Heart right ventricle (tissue), 16 donors: ENCODE measurements at places on chromosomes 5 and 9. TPM values are rescaled to one million over a fixed set of nuclear protein-coding genes. Genes with fewer than 3 reads are reported as not detected.

Gene GABRG2
- not detected for total RNA-seq

Gene SLC36A2
- total RNA-seq, result 2.8 TPM

Gene FBN2
- total RNA-seq, result 12.1 TPM

DNA sequence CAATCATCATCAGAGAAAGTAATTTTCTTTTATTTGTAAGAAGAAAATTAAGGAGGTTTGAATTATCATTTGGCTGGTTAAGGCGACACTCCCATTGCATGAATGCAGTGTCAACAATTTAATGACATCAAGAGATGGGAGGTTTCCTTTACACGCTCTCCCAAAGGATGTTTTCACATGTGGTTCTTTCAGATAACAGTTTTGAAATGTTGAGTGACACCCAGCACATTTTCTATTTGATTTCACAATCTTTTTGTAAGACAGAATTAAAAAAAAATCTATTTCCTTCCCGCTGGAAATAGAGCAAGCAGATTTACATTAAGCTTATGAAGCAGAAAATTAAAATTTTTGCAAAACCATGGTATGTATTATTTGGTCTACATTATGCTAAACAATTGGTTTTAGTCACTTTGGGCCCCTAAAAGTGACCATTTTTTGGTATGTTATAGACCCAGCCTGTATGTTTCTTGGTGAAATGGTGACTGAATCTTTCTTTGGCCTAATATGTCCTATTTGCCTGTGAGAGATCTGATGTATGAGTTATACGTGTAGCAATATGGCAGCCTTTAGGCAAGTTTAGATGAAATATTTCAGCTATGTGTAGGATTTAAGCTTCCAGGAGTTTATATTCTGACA, 18.9 kb upstream of the ANKRD55 start:
- no peak for DNase-seq

GRCh38 chr5:81145329-81145935, 87.7 kb upstream of the CKMT2 start:
- DNase-seq, result no peak

GRCh38 chr5:33772380-33772897, 119.4 kb downstream of the ADAMTS12 start:
- DNase-seq, result no peak

GRCh38 chr5:37435261-37435660, 56.1 kb downstream of the WDR70 start:
- DNase-seq, result no peak
